CD4-positive, alpha-beta T cell (primary cell): ENCODE measurements at places on chromosomes 13 and 19. TPM values are rescaled to one million over a fixed set of nuclear protein-coding genes. Genes with fewer than 3 reads are reported as not detected.

Gene CEACAM8
- total RNA-seq, result not detected

DNA sequence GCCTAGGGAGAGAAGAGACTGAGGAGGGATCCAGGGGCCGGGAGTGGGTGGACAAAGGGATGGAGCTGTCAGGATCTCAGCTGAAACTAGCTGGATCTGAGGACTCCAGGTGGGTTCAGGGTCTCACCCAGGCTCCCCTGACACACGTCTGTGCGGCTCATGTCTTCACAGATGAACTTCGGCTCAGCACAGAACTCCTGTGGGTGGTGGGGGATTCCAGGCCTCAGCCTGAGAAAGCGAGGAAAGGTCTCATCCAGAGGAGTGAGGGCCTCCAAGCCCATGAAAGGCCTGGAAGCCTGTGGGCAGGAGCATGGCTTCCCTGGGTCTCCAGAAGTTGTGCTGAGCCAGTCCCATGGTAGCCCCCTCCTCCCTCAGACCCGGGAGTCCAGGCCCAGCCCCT, 1.4 kb downstream of the CAPN12 start:
- no peaks in the 10 kb centered on the region for H3K27me3 ChIP-seq
- DNase-seq, result no peak
- no peaks in the 10 kb centered on the region for H3K36me3 ChIP-seq
- H3K4me1 ChIP-seq, result peaks cover 26% of the 10 kb centered on the region

Gene MYO1F
- 67.4 TPM for total RNA-seq

DNA sequence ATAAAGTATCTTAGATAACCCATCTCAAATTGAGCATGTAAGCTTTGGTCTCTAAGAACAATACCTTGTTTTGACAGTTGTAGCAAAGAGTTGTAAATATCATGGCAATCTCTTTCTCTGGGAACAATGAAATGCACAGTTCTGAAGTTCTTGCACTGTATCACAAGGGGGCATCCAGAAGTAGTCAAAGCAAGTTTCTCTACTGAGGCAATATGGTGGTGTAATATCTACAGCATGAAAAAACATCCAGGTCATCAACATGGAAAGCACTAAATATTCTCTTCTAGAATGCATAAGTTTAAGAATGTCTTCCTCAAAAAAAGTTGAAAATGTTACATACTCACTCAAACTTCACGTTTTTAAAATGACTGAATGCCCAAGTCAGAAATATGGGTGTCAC, 19.6 kb downstream of the MTMR6 start:
- peaks cover 2% of the 10 kb centered on the region for H3K4me1 ChIP-seq
- DNase-seq, result no peak
- no peak overlapping the region for H3K4me3 ChIP-seq
- no peak overlapping the region for H3K27ac ChIP-seq
